Hepatocyte (in vitro differentiated cells): ENCODE measurements at places on chromosomes 4 and X. TPM values are rescaled to one million over a fixed set of nuclear protein-coding genes. Genes with fewer than 3 reads are reported as not detected.

Gene LGI2
- polyA plus RNA-seq, result 0.89 and 1.7 TPM in 2 replicates

Gene TTC29
- 0.66 TPM in 1 of 2 replicates, not detected in the other for polyA plus RNA-seq

Gene FAM156A
- polyA plus RNA-seq, result 26.6 and 43.1 TPM in 2 replicates

Gene TMEM164
- polyA plus RNA-seq, result 3.1 and 5.4 TPM in 2 replicates

Gene FGFR3
- 99.8 and 132 TPM in 2 replicates for polyA plus RNA-seq

Gene REELD1
- polyA plus RNA-seq, result 0.44 TPM in 1 of 2 replicates, not detected in the other

Gene CFAP99
- 0.09 TPM in 1 of 2 replicates, not detected in the other for polyA plus RNA-seq

Gene IL15
- 0.83 and 3.2 TPM in 2 replicates for polyA plus RNA-seq

Gene EDA2R
- polyA plus RNA-seq, result 2.3 and 5.5 TPM in 2 replicates

Gene SLC34A2
- polyA plus RNA-seq, result 21.2 and 39.6 TPM in 2 replicates

Gene USP51
- polyA plus RNA-seq, result 0.33 and 0.74 TPM in 2 replicates

Gene SNCA
- 14.0 and 18.3 TPM in 2 replicates for polyA plus RNA-seq

Gene TACR3
- polyA plus RNA-seq, result not detected in 2 replicates

Gene TCEAL6
- polyA plus RNA-seq, result not detected in 2 replicates

Gene HCFC1
- polyA plus RNA-seq, result 16.7 and 18.9 TPM in 2 replicates

Gene ADGRG2
- 2.1 and 2.9 TPM in 2 replicates for polyA plus RNA-seq

Gene CLGN
- 28.2 and 30.7 TPM in 2 replicates for polyA plus RNA-seq

Gene GPRIN3
- polyA plus RNA-seq, result 0.60 and 0.64 TPM in 2 replicates

Gene APLN
- polyA plus RNA-seq, result 0.30 and 0.92 TPM in 2 replicates

Gene GPRASP3
- polyA plus RNA-seq, result 1.8 and 3.0 TPM in 2 replicates

Gene NOX1
- polyA plus RNA-seq, result 0.99 and 1.9 TPM in 2 replicates

Gene BEX1
- polyA plus RNA-seq, result 72.2 and 78.1 TPM in 2 replicates

Gene BST1
- polyA plus RNA-seq, result 2.4 and 3.7 TPM in 2 replicates

Gene ATP1B4
- polyA plus RNA-seq, result not detected in 2 replicates
